GM12878 (cell line): ENCODE measurements at places on chromosomes 2 and 18. TPM values are rescaled to one million over a fixed set of nuclear protein-coding genes. Genes with fewer than 3 reads are reported as not detected.
A peak's percentile ranks its signal among the peaks of the same experiment; 100 is the strongest.

- no peak for DNase-seq
These were observed 102.6 kb downstream of the SEPTIN10 start for GRCh38 chr2:109511168-109511567.

GRCh38 chr2:118530976-118531375, 316.5 kb downstream of the EN1 start:
- DNase-seq, result no peak

- DNase-seq, result no peak
These were observed 304.5 kb downstream of the EIPR1 start for GRCh38 chr2:3073041-3073595.

DNA sequence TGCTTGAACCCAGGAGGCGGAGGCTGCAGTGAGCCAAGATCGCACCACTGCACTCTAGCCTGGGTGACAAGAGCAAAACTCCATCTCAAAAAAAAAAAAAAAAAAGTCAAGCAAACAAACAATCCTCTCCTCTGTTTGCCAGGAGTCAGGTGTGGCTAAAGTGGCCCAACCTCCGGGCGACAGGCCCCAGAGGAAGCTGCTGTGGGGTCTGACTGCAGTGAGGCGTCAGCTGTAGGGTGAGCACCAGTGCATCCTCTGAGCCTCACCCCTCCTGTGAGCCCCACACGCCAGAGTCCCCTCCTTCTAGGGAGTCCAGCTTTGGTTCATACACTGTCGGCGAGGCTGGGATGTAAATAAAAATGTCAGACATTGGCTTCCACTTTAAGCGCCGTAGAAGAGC, 76.5 kb upstream of the HS6ST1 start:
- no peak for DNase-seq

GRCh38 chr2:5164776-5165525, 527.2 kb upstream of the SOX11 start:
- DNase-seq, result no peak

- no peak for DNase-seq
These were observed 104.4 kb upstream of the SALL3 start for GRCh38 chr18:78875016-78875777.

DNA sequence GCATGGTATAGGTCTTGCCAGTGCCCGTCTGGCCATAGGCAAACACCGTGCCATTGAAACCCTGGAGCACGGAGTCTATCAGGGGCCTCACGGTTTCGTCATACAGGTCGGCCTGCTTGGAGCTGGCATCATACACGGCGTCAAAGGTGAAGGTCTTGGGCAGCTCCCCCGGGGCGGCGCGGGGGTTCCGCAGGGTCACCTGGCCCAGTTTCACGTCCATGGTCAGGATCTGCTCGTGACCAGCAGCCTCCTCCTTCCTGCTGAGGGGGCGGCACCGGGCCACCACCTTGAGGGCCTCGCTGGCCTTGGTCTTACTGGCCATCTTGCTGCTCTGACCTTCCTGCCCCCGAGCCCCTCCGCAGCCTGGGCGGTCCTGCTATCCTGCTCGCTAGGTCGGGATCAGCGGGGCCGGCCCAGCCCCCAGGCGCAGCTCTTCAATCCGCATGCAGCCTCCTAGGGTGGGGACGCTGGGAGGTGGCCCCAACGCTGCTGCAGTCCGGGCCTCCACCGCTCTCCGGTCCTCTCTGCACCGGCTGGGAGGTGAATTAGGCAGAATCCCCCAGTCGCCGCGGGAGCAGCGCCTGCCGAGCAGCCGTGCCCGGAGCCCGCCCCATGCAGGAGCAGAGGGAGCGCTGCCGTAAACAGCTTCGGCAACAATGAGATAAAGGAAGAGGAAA, 563 bp downstream of the KIF3C start:
- no peak for DNase-seq

- no peak for DNase-seq
These were observed 87.1 kb downstream of the GPR39 start for GRCh38 chr2:132503701-132504100.

GRCh38 chr2:120528051-120528692, 182.2 kb downstream of the INHBB start:
- no peak for DNase-seq

GRCh38 chr2:226799211-226799975, at the start of gene IRS1:
TSS of gene IRS1 (minus strand) at chr2:226799820. CDS start at chr2:226798738, 1,082 bp downstream.
- DNase-seq, result no peak

- no peak for DNase-seq
These were observed 4.1 kb downstream of the MYO1B start for GRCh38 chr2:191249156-191249813.

GRCh38 chr2:176464886-176465564, 195.8 kb downstream of the MTX2 start:
- DNase-seq, result no peak

DNA sequence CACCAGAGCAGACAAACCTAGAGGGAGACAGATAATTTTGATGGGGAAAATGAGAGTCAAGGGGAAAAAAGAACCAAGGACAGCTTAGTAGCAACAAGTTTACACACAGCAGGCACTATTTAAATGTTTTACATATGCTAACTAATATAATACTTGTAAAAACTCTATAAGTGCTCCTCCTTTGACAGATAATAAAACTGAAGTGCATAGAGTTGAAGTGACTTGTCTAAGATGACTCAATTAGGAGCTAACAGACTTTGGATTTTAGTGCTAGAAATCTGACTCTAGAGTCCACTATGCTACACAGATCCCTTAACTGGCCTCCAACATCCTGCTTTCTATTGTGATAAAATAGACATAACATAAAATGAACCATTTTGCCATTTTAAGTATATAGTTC, 506.9 kb downstream of the SATB2 start:
- no peak for DNase-seq

DNA sequence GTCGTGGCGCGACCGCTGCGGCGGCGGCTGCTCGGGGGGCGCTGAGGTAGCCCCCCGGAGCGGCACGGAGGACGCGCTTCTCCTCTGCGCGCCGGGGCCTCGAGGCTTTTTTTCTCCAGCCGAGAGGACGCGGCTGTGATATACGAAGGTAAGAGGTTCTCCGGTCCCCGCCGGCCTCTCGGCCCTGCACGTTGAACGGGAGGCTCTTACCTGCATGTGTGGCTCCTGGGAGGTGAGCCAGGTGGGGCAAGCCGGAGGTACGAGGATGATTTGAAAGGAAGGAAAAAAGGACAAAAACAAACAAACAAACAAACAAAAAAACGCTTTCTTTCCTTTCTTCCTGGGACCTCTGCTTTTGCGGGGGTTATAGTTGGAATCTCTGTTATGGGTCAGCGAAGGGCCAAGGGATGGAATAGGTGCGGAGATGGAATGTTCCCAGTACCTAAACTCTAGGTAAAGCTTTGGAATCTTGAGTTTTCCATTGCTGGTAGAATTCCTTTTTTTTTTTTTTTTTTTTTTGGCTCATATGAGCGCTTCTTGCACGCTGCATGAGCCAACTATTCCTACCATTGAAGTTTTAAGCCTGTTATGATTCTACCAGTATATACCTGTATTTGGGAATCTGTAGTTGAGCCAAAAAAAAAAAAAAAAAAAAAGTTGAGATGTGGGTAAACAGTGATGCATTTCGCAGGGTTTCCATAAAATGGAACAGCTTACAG, 674 bp downstream of the PTPN4 start:
- no peak for DNase-seq

GRCh38 chr2:5227062-5227699, 465.0 kb upstream of the SOX11 start:
- no peak for DNase-seq

- no peak for DNase-seq
These were observed 156.1 kb downstream of the MGAT5 start for GRCh38 chr2:134410006-134410405.

GRCh38 chr2:5121642-5122041, 570.5 kb upstream of the SOX11 start:
- DNase-seq, result no peak

DNA sequence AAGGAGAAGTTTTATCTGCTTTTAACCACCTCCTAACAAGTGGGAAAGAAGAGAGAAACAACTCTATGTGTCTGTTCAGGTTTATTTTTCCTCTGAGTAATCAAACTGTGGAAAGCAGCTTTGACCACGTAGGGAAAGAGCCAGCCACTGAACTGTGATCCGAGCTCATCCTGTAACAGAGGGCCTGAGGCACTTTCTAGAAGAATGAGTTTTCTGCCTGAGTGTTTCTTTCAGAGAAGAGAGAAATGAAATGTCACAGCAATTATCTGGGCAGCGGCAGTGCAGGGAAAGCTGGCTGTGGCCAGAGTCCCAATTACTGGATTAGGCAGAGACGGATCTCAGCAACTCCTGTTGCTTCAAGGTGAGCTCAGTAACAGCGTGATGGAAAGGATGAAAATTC, 151.9 kb downstream of the CD226 start:
- no peak for DNase-seq

DNA sequence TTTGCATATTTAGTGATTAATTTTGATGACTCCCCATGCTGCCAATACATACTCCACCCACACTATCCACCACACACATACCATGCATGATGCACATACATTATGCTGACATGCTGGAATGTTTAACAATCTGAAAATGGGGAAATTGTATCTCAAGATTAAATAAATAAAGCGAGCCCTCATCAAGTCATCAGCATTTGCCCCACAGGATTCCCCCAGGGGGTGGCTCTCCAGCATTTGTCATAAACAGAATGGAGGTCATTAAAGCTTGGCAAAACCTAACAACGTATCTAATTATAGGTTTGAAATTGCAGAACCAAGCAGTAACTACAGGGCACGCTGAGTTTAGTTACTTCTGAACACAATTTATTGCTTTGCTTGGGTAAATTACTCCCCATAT, 141.2 kb upstream of the TACR1 start:
- DNase-seq, result no peak

GRCh38 chr2:28286678-28287077, 106.0 kb upstream of the FOSL2 start:
- no peak for DNase-seq

DNA sequence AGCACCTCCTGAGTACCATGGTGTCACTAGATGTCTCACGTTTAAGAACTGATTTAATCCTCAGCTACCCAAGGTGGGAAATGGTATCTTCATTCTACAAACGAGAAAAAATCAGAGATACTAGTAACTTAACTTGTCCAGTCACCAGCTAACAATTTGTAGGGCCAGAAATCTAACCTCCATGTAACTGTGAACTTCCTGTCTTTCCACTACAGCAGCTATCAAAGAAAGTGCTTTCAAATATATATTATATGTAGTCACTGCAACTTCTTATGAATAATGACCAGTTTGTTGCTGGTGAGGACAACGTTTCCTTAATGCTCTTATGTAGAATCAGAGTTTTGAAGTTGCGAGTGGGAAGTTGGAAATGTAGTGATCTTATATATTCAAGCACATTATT, 1.9 kb downstream of the REV1 start:
- DNase-seq, result no peak

- DNase-seq, result no peak
These were observed 7.7 kb downstream of the RNF149 start for GRCh38 chr2:101300836-101301235.

DNA sequence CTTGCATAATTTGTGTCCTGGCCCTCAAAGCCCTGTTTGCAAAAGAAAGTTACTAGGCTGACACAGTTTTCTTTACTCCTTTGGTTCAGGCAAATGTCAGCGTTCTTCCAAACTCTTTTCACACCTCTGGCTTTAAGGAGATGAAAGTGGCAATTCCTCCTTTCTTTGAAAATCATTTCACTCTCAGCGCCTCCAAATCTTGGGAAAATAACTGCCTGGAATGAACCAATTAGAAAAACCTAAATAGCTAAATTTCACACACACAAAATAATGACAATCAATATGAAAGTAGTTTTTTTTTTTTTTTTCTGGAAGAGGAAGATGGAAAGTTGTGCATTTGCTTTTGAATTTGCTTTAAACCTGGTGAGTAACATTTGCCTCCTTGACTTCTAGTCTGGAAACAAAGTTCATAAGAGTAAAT, 1.7 kb downstream of the MEIS1 start:
- DNase-seq, result no peak

DNA sequence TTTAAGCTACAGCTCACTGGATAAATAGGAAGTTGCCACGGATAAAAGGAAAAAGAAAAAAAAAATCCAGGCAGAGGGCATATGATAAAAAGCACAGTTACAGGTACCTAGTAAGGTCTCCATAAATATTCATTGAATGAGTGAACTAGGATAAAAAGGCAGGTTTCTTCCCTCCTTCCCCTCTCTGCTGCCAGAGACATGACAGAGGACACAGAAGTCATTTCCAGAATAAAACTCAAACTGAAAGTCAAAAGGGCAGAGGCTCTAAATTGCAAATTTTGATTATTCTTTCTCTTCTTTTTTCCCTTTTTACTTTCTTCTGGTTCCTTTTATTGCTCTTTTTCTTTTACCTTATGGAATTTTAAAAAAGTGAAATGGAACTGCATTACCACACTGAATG, 7.7 kb downstream of the CD302 start:
- no peak for DNase-seq

- DNase-seq, result no peak
These were observed 387.2 kb downstream of the TRIB2 start for GRCh38 chr2:13103778-13104493.

GRCh38 chr2:64950226-64951160, 38.7 kb upstream of the SLC1A4 start:
- DNase-seq, result no peak

DNA sequence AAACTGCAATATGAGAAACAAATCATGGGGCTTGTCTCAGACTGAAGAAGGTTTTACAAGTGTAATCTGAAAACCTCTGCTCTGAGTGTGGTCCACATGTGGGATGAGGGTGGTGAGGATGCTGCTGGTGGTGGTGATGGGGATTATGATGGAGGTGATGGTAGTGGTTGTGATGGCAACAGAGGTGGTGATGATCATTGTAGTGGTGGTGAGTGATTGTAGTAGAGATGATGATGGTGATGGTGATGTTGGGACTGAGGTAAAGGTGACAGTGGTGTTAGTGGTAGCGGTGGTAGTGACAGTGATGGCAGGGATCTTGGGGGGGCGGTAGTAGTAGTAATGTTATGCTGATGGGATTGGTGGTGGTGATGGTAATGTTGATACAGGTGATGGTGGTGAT, 217.8 kb downstream of the ANAPC1 start:
- no peak for DNase-seq

- DNase-seq, result no peak
These were observed 291.6 kb downstream of the PLCL1 start for GRCh38 chr2:198096002-198096401.

- peak; percentile 45 for DNase-seq
These were observed 41.7 kb upstream of the RND3 start for GRCh38 chr2:150528861-150529801.

- peak; percentile 89 for DNase-seq
These were observed 2.2 kb downstream of the DSG2 start for GRCh38 chr18:31500051-31500688.

- DNase-seq, result no peak
These were observed 210.5 kb upstream of the GATA6 start for GRCh38 chr18:21958707-21959450.

VWC2L gene
- polyA plus RNA-seq, result not detected in 2 replicates

C2orf78 gene
- 0.41 and 0.81 TPM in 2 replicates for polyA plus RNA-seq

PROM2 gene
- not detected in 2 replicates for polyA plus RNA-seq

MATN3 gene
- polyA plus RNA-seq, result 0.09 TPM in 1 of 2 replicates, not detected in the other

GRB14 gene
- not detected in 2 replicates for polyA plus RNA-seq

NEUROD1 gene
- polyA plus RNA-seq, result not detected in 2 replicates

UGT1A4 gene
- polyA plus RNA-seq, result not detected in 2 replicates

SP100 gene
- 183 and 188 TPM in 2 replicates for polyA plus RNA-seq

OBSL1 gene
- 0.14 TPM in 1 of 2 replicates, not detected in the other for polyA plus RNA-seq
